ENCODE measurements at places on chromosomes 2 and 18.

- DNase-seq: no peak
Observed at GRCh38 chr2:37377187-37377532, 32.7 kb downstream of the QPCT start.

GRCh38 chr2:10502803-10503107 is 54.6 kb upstream of the ODC1 start:
- DNase-seq: no peak

GRCh38 chr2:23073056-23073455 is 311.9 kb upstream of the KLHL29 start:
- DNase-seq: no peak

- DNase-seq: no peak
Observed at GRCh38 chr18:46677611-46678010, 20.6 kb upstream of the LOXHD1 start.

GRCh38 chr2:110768591-110768990 is 36.2 kb downstream of the ACOXL start:
- no peak for DNase-seq

GRCh38 chr2:44895061-44895460 is 46.4 kb upstream of the SIX3 start:
- DNase-seq: no peak

GRCh38 chr2:36572054-36572718 is 25.8 kb downstream of the FEZ2 start:
- DNase-seq: no peak

DNA sequence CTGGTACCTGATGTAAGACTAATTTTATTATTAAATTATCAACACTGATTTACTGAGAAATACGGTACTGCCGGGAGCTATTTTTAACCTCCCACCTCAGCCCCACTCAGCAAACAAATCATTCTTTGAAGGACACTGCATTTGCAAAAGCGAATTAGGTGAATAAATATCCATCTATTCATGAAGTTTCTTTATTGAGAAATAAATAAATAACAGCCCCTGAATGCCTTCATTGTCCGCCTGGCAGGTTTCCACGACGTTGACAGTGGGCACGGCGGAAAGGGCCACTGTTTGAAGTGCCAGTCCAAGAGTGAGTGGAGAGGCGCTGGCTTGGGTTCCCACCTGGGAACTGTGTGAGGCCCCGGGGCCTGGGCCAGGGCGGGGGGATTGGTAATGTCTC is 15.7 kb downstream of the C1QL2 start:
- no peak for DNase-seq

Measured in hematopoietic multipotent progenitor cell (in vitro differentiated cells).